ENCODE measurements at places on chromosomes 3 and 15. TPM values are rescaled to one million over a fixed set of nuclear protein-coding genes. Genes with fewer than 3 reads are reported as not detected.
A peak's percentile ranks its signal among the peaks of the same experiment; 100 is the strongest.

DNA sequence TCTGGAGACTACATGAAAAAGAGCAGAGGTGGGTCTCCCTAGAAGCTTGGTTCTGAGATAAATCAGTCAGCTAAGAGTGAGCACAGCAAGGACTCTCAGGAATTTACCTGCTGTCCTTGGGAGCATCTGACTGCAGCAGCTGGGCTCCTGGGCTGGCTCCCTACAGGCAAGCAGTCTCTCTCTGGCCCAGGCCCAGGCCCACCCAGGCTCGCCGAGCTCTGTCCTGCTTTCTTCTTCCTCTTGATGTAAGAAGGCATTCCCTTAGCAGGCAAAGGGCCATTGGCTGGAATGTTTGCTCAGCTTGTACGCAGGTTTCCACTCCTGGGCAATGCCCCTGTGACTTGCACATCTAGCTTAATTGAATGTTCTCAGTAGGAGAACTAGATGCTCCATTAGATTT, 4.3 kb upstream of the RBP2 start:
- no peak overlapping the region for H3K4me3 ChIP-seq
- no peaks in the 10 kb centered on the region for H3K36me3 ChIP-seq
- no peaks in the 10 kb centered on the region for H3K27me3 ChIP-seq
- H3K27ac ChIP-seq = no peak overlapping the region
- no peak for DNase-seq

DNA sequence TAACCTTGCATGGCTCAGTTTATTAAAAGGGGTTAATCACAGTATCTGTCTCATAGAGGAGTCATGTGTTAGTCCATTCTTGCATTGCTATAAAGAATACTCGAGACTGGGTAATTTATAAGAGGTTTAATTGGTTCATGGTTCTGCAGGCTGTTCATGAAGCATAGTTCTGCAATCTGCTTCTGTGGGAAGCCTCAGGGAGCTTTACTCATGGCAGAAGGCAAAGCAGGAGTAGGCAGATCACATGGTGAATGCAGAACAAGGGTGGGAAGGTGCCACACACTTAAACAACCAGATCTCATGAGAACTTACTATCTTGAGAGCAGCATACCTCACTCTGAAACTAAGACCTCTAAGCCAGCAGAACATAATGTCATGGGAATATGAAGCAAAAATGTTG, 42.2 kb upstream of the PTX3 start:
- H3K4me3 ChIP-seq = no peak overlapping the region
- no peaks in the 10 kb centered on the region for H3K4me1 ChIP-seq
- no peaks in the 10 kb centered on the region for H3K36me3 ChIP-seq
- no peak for DNase-seq
- no peak overlapping the region for H3K27ac ChIP-seq

DNA sequence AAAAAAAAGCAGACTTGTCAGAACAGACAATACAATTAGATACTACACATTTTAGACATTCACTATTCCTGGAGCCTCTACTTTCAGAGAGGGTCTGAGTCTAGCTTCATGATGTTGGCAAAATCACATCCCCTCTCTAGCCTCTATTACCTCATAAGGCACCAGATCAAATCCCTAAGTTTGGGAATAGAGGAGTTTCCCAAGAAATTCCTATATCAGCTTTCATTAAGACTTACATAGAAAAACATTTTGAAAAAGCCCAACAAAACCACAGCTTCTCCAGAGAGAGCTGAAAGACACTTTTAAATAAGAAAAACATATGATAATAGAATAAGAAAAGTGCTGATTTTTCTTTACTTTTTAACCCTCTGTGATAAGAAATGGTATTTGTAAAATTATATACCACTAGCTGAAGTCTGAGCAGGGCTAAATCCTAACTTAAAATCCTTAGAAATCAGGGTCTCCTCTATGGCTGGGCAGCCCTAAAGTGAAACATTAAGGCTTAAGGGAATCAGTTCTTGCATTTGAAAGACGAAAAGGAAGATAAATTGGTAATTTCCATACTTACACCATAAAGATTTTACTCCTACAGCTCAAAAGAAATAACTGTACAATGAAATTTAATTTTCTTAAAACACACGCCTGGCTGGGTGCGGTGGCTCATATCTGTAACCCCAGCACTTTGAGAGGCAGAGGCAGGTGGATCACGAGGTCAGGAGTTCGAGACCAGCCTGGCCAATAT, 4.3 kb downstream of the TBC1D2B start:
- no peak overlapping the region for H3K4me3 ChIP-seq
- no peaks in the 10 kb centered on the region for H3K27me3 ChIP-seq
- H3K27ac ChIP-seq = 0 out of 2 replicates have a peak overlapping the region, but pooled peaks have one; percentile 22
- H3K36me3 ChIP-seq = no peaks in the 10 kb centered on the region

DNA sequence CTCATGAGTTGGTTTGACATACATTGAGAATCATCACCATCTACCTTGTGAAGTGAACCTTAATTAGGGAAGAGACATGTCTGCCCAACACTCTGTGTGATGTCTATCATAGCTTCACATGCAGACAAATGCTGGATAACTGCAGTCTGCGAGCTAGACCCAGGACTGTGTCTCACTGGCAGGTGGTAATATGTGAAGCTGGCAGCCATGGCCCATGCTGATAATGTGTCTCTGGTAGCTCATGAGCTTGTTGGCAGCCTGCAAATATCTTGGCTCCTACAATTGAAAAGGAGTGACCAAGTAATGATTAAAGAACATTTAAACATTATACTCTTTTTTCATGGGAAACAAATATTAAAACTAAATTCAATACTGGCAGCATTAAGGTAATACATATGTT, 234.8 kb downstream of the CHST2 start:
- H3K4me1 ChIP-seq = peaks cover 46% of the 10 kb centered on the region
- no peaks in the 10 kb centered on the region for H3K36me3 ChIP-seq
- H3K4me3 ChIP-seq = no peak overlapping the region
- DNase-seq = no peak
- no peaks in the 10 kb centered on the region for H3K27me3 ChIP-seq

GRCh38 chr15:32888221-32888761, 170.5 kb downstream of the GREM1 start:
- H3K4me1 ChIP-seq = no peaks in the 10 kb centered on the region
- H3K4me3 ChIP-seq = no peak overlapping the region
- H3K36me3 ChIP-seq = no peaks in the 10 kb centered on the region

The DCBLD2 gene
- 0.18 TPM for total RNA-seq
